ENCODE measurements at places on chromosomes 2 and 18.

DNA sequence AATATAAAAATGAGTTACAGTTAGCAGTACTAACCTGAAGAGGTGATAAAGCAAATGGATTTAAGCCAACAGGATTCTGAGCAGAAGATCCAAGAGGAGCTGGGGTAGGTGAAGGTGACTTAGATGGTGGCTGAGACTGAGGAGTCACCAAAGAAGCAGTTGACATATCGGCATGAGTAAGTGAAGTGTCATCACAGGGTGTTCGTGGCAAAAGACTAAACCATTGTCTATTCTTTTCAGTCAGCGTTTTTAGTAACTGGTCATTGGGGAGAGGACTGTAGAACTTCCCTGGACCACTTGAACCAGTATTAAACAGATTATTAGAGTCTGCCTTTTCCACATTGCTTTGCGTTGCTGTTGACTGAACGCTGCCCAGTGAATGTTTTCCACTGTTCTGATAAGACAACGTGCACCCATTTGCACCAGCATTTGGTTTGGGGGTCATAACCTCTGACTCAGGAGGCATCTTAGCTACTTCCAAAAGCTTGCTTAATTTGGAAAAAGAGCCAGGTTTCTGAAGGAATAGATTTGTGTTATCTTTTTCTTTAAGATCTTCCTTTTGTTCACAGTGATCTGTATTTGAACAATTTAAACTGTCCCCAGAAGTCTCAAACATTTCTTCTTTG, 63.3 kb upstream of the WDSUB1 start:
- DNase-seq: no peak

DNA sequence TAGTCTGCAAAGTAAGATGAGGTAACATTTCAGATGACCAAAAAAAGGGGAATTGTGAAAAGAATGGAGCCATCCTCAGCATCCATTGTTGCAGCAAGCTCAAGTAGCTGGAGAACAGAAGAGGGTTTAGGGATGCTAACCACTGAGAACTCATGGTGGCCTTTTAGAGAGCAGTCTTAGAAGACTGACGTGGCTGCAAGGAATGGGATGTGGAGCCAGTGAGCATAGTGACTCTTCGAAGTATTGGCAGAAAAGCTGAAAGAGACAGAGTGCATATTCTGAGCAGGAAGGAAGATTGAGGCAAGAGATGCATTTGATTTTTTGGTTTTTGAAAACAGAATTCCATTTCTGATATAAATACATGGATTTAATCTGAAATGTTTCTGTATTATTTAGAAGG, 151.2 kb downstream of the UBE2E3 start:
- DNase-seq: peak; percentile 9

GRCh38 chr2:63497576-63497975, 90.7 kb downstream of the WDPCP start:
- no peak for DNase-seq

GRCh38 chr2:141380008-141380979, 750.5 kb downstream of the LRP1B start:
- DNase-seq: no peak

DNA sequence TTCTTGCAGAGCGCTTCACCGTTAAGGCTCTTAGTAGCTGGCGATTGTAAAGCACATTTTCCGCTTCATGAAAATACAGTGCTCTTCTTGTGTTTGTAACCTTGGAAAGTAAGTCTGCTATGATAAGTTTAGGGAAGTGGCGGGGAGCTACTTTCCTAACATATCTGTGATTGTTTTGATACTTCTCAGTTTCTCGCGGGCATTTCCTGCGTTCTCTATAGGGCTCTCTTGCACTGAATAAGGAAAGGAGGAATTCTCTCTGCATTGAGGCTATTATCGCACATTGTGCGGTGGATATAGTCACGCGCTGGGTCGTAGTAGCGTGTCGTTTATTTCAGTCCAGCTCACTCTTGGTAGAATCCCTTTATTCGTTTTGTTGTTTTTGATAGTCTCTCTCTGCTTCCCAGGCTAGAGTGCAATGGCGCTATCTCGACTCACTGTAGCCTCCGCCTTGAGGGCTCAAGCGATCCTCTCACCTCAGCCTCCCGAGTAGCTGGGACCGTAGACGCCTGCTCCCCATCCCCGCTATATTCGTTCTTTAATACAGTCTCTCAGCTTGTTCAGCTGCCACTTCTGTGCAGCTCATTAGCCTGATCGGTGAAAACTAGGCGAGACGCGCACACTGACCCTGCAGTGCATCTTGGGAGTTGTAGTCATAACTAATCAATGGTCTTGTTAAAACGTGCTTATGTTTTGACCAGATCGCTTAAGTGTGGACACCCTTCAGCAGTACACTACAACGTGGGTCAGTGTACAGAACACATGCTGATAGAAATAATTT, 1.0 kb upstream of the PPP4R3B start:
- peak; percentile 85 for DNase-seq

DNA sequence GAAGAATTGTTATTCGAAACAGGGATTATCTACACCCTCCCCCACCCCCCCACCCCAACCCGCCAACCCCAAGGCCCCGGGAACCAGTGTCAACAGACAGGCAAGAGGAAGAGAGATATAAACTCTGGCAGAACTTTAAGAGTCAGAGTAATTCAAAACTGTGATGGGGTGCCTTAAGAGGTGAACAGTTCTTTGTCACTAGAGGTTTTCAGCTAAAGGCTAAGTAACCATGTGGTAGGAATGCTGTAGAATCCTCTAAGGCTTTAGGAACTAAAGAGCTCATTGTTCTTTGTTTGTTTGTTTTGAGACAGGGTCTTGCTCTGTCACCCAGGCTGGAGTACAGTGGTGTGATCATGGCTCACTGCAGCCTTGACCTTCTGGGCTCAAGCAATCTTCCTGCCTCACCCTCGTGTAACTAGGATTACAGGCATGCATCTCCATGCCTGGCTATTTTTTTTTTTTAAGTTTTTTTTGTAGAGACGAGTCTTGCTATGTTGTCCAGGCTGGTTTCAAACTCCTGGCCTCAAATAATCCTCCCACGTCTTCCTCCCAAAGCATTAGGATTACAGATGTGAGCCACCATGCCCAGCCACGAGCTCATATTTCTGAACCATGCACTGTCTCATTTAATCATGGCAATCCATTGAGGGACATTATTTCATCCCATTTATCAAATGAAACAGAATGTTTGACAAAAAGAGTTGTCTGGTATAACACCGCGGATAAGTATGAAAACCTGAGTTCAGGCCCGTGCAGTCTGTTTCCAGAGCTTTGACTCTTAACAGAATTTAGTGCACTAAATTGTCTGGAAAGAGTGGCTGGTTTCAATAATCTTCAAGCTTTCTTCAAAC, 20.8 kb upstream of the TMEM17 start:
- DNase-seq: no peak

GRCh38 chr2:41020358-41020757, 568.5 kb upstream of the SLC8A1 start:
- DNase-seq: no peak

DNA sequence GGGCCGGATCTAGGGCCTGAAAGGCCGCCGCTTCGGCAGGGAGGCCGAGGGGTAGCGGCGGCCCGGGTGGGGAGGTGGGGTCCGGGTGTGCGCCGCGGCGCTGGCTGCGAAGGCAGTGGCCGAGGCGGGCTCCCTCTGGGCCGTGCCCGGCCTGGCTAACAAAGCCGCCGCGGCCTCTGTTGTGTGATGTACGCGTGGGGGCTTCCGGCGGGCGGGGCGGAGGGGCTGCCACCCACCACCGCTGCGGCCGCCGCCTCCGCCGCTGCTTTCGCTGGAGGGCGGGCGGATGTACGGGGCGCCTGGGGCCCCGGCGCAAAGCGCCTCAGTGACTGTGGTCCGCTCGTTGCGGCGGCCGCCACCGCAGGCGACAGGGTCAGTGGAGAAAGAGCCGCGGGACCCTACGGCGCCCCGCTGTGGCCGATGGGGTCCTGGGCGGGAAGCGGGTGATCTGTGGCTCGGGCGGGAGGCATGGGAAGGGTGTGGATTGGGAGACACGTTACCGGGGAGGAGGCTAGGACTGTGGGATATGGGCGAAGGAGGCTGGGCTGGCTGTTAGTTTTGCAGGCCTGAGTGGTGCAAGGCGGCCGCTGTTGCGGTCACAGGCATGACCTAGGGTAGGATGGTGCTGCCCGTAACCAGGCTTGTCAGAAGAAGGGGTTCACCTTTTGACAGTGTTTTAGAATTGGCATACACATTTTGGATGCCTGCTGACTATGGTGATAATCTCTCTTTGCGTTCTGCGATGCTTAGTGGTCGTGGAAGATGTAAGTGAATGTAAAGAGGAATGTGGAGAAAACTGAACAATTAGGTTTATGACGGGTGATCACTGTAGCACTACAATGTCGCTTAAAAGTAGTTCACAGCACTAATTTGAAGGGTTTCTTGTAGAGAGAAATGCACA, 662 bp downstream of the BZW1 start:
- DNase-seq: peak; percentile 82

- DNase-seq: no peak
Observed at GRCh38 chr2:71804281-71804751, 343.3 kb downstream of the CYP26B1 start.

All from NCI-H82 (cell line).